Hepatocyte (in vitro differentiated cells): ENCODE measurements at places on chromosomes 5 and 9. TPM values are rescaled to one million over a fixed set of nuclear protein-coding genes. Genes with fewer than 3 reads are reported as not detected.

Gene DDX4
- total RNA-seq, result 0.17 TPM in 1 of 2 replicates, not detected in the other

Gene C9
- 0.47 and 0.76 TPM in 2 replicates for total RNA-seq

Gene PRELID2
- total RNA-seq, result 24.7 and 34.4 TPM in 2 replicates

Gene RMRP
- 1,377 and 3,174 TPM in 2 replicates for total RNA-seq

Gene HRH2
- 1.9 and 2.5 TPM in 2 replicates for total RNA-seq

Gene TMEM174
- total RNA-seq, result not detected in 2 replicates

Gene TOR1A
- total RNA-seq, result 38.7 and 44.8 TPM in 2 replicates

Gene PKD2L2
- not detected in 2 replicates for total RNA-seq

Gene NR4A3
- 2.2 and 2.4 TPM in 2 replicates for total RNA-seq

Gene PHF24
- total RNA-seq, result 0.08 and 0.67 TPM in 2 replicates

Gene PAX5
- not detected in 2 replicates for total RNA-seq

Gene TUSC1
- 7.5 and 11.2 TPM in 2 replicates for total RNA-seq

Gene BTNL3
- total RNA-seq, result 25.9 and 31.3 TPM in 2 replicates

Gene FGF18
- 1.00 and 2.2 TPM in 2 replicates for total RNA-seq

Gene TPM2
- total RNA-seq, result 98.7 and 106 TPM in 2 replicates

Gene ADAMTSL2
- total RNA-seq, result 2.2 and 2.7 TPM in 2 replicates

Gene BTNL8
- 19.1 and 22.0 TPM in 2 replicates for total RNA-seq

Gene SURF6
- 20.2 and 23.4 TPM in 2 replicates for total RNA-seq

Gene ORM1
- total RNA-seq, result 397 and 472 TPM in 2 replicates

Gene MUSK
- total RNA-seq, result 0.47 and 1.2 TPM in 2 replicates

Gene TRIM52
- total RNA-seq, result 6.1 and 13.2 TPM in 2 replicates

Gene SPINK6
- not detected in 2 replicates for total RNA-seq

Gene TEX48
- not detected in 2 replicates for total RNA-seq

Gene WDR31
- 1.4 and 3.7 TPM in 2 replicates for total RNA-seq

Gene PAXX
- total RNA-seq, result 35.1 and 39.5 TPM in 2 replicates

Gene SHISAL2B
- total RNA-seq, result not detected in 2 replicates

Gene ATOX1
- total RNA-seq, result 112 and 174 TPM in 2 replicates

Gene SHOC1
- total RNA-seq, result 0.04 and 0.37 TPM in 2 replicates

Gene NUDT12
- 28.5 and 38.9 TPM in 2 replicates for total RNA-seq

Gene ANKRD18B
- 0.13 and 0.68 TPM in 2 replicates for total RNA-seq

Gene ECM2
- total RNA-seq, result 15.9 and 20.8 TPM in 2 replicates

Gene SAXO1
- not detected in 2 replicates for total RNA-seq

Gene PAM
- total RNA-seq, result 158 and 160 TPM in 2 replicates
